ENCODE measurements at places on chromosomes 16 and 17. TPM values are rescaled to one million over a fixed set of nuclear protein-coding genes. Genes with fewer than 3 reads are reported as not detected.

Gene PDXDC1
- total RNA-seq = 53.3 TPM

Gene OSGIN1
- total RNA-seq = 0.77 TPM

Gene BCL6B
- total RNA-seq = 0.40 TPM

Gene BCAR1
- total RNA-seq = not detected

Gene GRIN2C
- total RNA-seq = 0.20 TPM

- H3K27me3 ChIP-seq = peaks cover 2% of the 10 kb centered on the region
- no peaks in the 10 kb centered on the region for H3K4me1 ChIP-seq
- H3K36me3 ChIP-seq = no peaks in the 10 kb centered on the region
- H3K27ac ChIP-seq = no peak overlapping the region
These were observed 338.5 kb downstream of the PMP22 start for GRCh38 chr17:14926526-14927122.

DNA sequence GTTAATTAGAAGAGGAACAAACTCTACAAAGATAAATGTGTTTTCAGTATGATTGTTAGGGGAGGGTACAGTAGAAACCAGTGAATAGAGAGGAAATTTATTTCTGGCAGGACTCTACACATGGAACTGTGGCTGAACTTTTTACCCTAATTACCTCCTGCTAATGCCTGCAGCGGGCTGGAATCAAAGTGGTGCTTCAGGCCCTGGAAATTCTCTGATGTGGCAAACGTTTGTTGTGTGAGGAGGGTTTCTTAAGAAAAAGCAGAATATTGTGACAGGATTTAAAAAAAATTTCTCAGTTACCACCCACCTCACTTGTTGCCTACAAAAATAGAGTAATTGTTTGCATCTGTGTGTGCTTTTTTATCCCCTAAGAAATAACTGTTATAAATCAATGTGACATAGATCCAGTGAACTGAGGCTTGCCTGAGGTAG, 154.5 kb downstream of the BCAS3 start:
- H3K27ac ChIP-seq = no peak overlapping the region
- H3K4me3 ChIP-seq = no peak overlapping the region
- no peaks in the 10 kb centered on the region for H3K4me1 ChIP-seq
- H3K36me3 ChIP-seq = no peaks in the 10 kb centered on the region
- no peaks in the 10 kb centered on the region for H3K27me3 ChIP-seq
- no peak for DNase-seq

GRCh38 chr17:72751746-72752145, 340.7 kb downstream of the SLC39A11 start:
- H3K27me3 ChIP-seq = no peaks in the 10 kb centered on the region
- H3K4me3 ChIP-seq = no peak overlapping the region
- DNase-seq = no peak
- no peaks in the 10 kb centered on the region for H3K4me1 ChIP-seq
- H3K27ac ChIP-seq = peak overlapping the region; percentile 22

DNA sequence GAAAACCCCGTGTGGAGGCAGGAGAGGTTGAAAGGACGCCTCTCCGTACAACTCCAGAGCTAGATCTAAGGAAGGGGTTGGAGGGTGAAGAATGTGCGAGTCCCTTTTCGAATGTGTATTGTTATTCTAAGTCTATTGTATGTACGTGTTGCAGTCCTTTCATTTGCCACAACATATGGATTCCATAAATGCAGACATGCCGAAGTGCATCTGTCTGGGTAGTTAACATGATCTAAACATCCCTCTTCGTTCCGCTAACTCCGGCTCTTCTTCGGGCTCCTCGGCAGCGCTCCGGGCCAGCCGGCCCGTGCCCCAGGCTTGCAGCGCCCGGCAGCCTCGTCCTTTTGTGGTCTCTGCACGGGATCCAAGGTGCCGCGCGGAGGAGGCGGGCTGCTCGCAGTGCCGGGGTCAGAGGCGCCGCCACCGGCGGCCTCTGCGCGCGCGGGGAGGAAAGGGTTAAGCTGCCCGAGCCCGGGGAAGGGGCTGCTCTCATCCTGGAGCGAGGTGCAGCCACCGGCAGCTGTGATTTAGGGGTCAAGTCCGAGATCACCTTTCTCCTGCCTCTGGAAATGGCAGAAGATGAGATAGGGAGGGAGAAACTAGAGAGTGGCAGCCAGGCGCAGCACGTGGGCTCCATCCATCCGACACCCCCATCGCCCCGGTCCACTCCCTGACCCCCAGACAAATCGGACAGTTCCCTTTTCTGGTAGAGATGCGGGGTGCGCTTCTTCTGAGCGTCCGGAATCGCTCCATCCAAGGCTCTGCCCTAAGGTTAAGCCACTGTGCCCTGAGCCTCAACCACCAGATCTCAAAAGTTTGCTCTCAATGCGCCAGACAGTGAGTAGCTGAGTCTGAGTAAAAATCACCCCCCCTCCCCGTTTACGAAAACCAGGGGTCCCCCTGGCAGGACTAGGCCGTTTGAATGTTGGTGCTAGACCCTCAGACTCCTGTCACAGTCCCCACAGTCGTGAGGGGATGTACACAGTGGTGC, 15.1 kb upstream of the ZFHX3 start:
- DNase-seq = no peak
- no peak overlapping the region for H3K4me3 ChIP-seq
- H3K36me3 ChIP-seq = no peaks in the 10 kb centered on the region

DNA sequence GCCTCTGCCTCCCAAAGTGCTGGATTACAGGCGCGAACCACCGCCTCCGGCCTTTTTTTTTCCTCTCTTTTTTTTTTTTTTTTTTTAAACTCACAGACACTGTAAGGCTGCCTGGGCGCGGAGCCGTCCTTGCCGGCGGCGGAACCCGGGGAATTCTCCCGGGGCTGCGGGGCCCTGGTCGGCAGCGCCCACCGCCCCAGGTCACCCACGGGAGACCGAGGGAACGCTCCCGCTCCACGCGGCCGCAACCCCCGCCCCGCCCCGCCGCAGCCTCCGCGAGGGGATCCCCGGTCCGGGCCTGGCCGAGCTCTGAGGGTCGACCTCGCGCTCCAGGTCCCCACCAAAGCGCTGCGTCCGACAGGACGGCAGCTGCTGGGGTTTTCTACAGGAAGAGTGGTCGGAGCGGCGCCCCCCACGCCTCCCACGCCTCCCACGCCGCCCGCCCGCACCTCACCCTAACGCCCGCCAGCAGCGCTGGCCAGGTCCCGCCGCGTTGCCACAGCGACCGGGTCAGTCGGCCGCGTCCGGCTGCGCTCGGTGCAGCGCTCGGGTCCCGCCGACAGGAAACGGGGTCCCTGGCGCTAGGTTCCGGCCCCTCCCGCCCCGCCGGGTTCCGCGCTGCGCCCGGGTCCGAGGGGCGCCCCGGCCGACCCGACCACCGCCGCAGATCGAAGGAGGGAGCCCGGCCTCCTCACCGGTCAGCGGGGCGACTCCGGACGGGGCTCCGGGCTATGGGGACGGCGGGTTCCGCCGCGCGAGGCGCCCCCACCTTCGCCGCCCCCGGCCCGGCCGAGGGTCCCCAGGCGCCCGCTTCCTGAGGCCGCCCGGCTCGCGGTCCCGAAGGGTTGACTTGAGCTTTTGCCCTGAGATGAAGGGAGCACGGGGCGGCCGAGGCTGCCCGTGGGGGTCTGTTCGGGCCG, at the start of gene CCDC57:
CCDC57 (minus strand) TSS at position 512 of the 920 bp plus-strand sequence. CDS start 10,898 bp downstream, outside the sequence.
- peaks cover 40% of the 10 kb centered on the region for H3K4me1 ChIP-seq
- H3K36me3 ChIP-seq = peaks cover 2% of the 10 kb centered on the region
- H3K27ac ChIP-seq = peak within 1 kb of the TSS; percentile 77
- peak within 1 kb of the TSS; percentile 77 for H3K4me3 ChIP-seq

GRCh38 chr16:70651524-70651923, 5.2 kb downstream of the IL34 start:
- no peaks in the 10 kb centered on the region for H3K36me3 ChIP-seq
- H3K4me3 ChIP-seq = no peak overlapping the region
- H3K27ac ChIP-seq = no peak overlapping the region
- H3K4me1 ChIP-seq = peaks cover 7% of the 10 kb centered on the region

DNA sequence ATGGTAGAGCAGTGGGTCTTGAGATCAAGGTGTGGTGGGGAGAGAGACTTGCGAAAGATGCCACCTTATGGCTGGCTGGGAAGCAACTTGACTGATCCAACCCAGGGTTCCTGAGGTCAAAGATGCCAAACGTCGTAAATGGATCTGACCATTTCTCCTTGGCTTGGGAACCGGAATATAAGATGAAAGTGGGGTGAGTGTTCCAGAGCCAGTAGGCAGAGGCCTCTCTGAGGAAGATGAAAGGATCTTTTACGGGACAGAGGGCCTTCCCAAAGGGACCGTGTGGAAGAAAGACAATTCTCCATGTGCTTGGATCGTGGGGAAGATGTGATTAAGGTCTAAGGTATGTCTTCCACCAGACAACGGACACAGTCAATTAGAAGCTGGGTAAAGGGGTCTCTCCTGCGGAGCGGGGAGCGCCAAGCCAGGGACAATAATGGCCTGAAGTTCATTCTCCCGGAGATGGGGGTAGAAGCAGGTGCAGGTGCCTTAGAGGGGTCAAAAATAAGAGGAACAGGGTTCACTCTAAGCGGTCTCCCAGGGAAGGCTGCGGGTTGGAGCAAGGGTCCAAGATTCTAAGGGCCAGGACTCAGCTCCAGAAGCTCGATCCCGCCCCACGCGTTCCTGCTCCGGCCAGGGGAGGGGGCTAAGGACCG, 800 bp downstream of the FXR2 start:
- H3K4me1 ChIP-seq = peaks cover 35% of the 10 kb centered on the region
- no peaks in the 10 kb centered on the region for H3K27me3 ChIP-seq
- H3K27ac ChIP-seq = peak overlapping the region; percentile 79
- DNase-seq = no peak
- peaks cover 10% of the 10 kb centered on the region for H3K36me3 ChIP-seq

DNA sequence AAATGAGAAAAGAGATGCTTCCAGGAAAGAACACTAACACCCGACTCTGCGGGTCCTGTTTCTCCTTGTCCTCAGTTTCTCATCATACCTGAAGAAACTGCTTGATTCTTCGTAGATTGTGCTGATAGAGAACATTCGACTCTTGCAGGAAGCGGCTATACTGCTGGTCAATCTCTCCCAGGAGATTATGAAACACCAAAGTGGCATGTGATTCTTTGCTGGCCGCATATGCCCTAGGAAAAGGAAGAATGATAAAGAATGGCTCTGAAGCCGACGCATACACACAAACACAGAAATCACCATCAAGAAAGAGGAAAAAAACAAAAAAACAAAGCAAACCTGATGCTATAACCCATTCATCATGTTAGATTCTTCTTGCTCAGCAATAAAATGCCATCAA, 41.8 kb downstream of the STAT3 start:
- peaks cover 54% of the 10 kb centered on the region for H3K4me1 ChIP-seq
- peaks cover 60% of the 10 kb centered on the region for H3K36me3 ChIP-seq
- H3K27ac ChIP-seq = no peak overlapping the region
- DNase-seq = no peak
- no peaks in the 10 kb centered on the region for H3K27me3 ChIP-seq

DNA sequence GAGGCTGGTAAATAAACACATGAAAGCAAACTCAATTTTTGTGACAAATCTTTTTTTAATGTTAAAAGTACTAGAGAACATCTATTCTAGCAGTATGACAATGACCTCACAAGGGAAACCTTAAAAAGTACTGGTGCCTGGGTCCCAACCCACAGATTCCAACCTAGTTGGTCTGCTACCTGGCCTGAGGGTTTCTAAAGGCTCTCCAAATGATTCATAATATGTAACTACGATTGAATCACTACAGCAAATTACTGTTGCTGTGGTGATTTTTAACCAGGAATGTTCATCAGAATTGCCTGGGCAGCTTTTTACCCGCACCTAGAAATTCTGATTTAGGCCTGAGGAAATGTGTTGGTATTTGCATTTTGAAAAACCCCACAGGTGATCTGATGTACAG, 26.1 kb downstream of the CDR2 start:
- peaks cover 14% of the 10 kb centered on the region for H3K4me1 ChIP-seq
- H3K27ac ChIP-seq = no peak overlapping the region
- DNase-seq = no peak
- H3K4me3 ChIP-seq = no peak overlapping the region
- H3K27me3 ChIP-seq = no peaks in the 10 kb centered on the region
- peaks cover 78% of the 10 kb centered on the region for H3K36me3 ChIP-seq

DNA sequence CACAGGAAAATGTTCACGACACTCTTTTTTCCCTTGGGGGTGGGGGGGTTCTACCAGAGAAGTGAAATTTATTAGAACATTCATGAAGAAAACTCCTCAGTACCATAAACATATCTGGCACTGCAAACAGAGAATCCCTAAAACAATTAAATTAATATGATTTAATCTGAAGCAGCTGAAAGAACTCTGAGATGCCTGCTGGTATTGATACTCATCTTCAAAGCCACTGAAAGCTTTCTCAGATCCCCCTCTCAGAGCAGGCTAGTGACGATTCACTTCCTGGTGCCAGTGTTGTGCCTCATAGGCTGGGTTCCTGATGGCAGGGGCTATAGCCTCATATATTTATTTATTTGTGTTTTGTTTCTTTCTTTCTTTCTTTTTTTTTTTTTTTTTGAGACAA, 52.7 kb downstream of the MYH10 start:
- H3K4me3 ChIP-seq = no peak overlapping the region
- H3K36me3 ChIP-seq = no peaks in the 10 kb centered on the region
- no peak overlapping the region for H3K27ac ChIP-seq

GRCh38 chr17:59638553-59638952, 18.9 kb downstream of the CLTC start:
- no peaks in the 10 kb centered on the region for H3K27me3 ChIP-seq
- no peak overlapping the region for H3K27ac ChIP-seq
- H3K36me3 ChIP-seq = peaks cover 6% of the 10 kb centered on the region
- peaks cover 58% of the 10 kb centered on the region for H3K4me1 ChIP-seq

DNA sequence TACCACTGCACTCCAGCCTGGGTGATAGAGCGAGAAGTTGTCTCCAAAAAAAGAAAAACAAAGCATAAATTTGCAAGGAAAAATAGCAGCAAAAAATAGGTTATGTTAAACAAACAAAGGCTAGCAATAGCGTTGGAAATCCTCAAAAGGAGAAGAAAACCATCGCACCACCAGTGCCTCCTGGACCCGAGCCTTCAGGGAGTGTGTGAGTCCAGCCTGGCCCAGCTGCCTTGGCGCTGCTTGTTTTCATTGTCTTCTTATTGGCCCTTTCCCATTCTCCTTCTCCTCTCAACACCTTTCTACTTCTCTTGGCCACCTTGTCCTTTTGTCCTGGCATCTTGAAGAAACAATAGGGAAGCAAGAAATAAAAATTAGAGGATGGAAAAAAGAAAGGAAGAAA, 4.5 kb upstream of the UBALD2 start:
- no peak for DNase-seq
- peaks cover 61% of the 10 kb centered on the region for H3K4me1 ChIP-seq
- H3K4me3 ChIP-seq = no peak overlapping the region
- H3K27me3 ChIP-seq = no peaks in the 10 kb centered on the region

DNA sequence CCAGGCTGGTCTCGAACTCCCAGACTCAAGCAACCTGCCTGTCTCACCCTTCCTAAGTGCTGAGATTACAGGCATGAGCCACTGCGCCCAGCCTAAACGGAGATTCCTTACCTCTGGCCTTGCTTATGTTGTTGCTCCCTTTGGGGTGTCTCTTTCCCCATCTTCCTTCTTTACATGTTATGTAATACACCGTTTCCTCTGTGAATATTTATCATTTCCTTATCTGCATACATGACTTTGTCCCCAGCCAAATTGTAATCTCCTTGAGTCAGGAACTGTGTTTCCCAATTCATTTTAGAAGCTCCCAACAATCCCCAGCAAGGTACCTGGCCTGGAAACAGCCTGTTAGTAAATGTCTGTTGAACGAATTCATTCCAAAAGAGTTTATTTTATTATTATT, 15.7 kb downstream of the COPZ2 start:
- no peak overlapping the region for H3K4me3 ChIP-seq
- peaks cover 2% of the 10 kb centered on the region for H3K36me3 ChIP-seq
- DNase-seq = no peak
- H3K27me3 ChIP-seq = peaks cover 21% of the 10 kb centered on the region
- no peak overlapping the region for H3K27ac ChIP-seq

Measured in activated CD4-positive, alpha-beta T cell treated with anti-CD3 and anti-CD28 coated beads, Interleukin-2, amount 10 ng/mL, durations not matched to agents 7 days and 5 days (primary cell).